ENCODE measurements at places on chromosomes 6 and 20.

DNA sequence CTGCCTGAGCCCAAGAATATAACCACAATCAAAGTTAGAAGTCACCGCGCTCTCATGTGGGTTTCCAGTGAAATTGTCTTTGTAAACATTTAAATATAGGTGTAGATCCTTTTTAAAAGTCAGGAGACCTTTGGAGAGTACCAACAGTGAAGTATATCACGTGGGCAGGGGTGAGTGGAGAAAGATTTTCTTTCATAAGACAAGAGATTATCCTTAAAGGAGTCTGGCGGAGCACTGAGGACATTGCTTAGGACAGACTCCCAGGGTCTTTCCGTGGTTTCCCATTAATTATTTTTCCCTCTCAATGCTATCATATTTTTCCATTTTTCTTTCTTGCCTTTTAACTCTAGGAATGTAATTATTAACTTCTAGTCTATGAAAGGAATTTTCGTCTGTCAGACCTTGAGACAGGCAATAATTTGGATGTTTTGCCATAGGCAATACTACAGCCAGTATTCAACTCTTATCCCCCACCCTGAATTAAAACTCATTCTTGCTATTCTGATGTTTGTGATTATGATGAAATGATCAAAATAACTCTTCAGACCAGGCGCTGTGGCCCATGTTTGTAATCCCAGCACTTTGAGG is 31.4 kb downstream of the DCBLD1 start:
- no peak for DNase-seq

DNA sequence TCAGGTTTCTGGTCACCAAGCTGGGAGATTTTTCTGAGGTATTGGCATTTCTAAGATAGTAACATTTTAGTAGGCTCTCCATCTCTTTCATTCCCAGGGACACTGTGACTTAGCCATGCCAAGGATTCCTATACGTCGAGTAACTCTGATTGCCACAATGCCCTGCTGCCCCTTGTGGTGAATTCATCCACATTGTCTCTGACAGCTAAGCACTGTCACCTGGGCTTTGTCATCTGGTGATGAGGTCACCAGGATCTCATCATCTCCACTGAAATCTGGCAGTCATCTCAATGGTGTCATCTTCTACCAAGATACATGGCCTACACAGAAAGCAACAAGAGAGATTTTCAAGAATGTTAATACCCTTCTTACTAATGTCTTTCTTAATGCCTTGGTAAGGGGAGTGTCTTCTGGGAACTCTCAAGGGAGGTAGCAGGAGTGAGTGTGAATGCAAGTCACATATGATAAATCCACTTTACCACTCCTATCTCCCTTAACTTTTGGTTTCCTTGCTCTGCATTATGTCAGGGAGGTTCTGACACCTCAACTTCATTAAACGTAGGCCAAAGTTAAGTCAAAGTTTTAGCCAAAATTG is 246.7 kb downstream of the CD109 start:
- peak; percentile 11 for DNase-seq

- no peak for DNase-seq
Observed at GRCh38 chr20:44936510-44936909, 23.7 kb downstream of the TOMM34 start.

DNA sequence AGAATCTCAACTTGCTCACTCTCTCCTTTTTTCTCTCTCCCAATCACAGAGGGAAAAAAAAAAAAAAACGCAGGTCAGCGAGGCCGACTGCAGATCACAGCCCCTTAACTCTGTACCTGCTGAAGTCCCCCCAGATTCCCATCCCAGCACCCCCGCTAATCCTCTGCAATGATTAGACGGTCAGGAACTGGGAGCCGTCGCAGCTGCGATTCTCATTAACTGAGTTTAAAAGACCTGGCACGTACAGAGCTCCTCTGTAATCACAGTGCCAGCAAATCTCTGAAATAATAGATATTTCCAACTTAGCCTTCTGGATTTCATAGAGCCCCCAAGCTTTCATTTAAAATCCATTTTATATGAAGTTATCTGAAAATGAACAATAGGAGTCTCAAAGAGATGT is 84.4 kb downstream of the ANKRD60 start:
- no peak for DNase-seq

DNA sequence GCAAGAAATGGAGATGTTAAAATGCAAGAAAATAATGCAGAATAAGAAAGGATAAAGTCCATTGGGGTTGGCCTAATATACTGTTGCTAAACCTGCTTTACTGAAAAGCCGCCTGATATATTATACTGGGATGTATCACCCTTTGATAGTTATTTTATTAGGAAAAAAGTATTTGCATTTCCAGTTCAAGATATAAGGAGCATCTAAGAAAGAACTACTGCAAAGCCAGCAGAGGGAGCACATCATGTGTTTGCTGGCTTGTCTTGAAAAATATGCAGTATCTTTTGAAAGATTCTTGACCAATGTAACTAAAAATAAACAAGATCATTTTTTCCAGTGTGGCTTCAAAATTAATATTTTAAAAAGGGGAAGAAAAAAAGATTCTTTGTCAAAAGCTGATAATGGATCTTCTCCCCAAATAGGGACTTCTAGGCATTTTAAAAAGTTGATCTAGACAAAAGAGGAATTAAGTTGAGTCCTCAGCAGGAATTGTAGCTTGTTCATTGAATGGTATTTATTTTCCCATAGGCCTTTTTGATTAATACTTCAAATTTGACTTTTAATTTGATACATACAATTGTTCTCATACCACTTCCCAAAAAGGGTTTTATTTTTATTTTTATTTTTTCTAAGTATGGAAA is 214.9 kb downstream of the ZFAND3 start:
- DNase-seq: no peak

- no peak for DNase-seq
Observed at GRCh38 chr6:134932098-134932497, 17.8 kb downstream of the ALDH8A1 start.

DNA sequence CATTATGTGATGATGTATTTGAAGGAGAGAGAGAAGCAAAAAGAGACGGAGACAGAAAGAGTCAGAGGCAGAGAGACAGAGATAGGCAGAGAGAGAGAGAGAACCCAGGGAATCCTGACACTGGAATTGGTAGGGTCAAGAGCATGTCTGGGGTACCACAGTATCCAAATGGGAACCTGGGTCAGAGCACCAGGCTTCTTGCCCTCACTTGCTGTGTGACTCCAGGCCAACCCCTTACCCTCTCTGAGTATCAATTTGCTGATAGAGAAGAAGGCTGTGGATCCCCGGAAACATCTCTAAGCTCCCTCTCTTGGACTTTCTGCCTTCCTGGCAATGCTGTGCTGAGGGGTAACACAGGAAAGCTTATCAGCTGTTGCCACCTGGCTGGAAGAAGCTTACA is 385.3 kb upstream of the SULF2 start:
- DNase-seq: no peak

- DNase-seq: no peak
Observed at GRCh38 chr6:155155787-155156447, 107.9 kb upstream of the CLDN20 start.

GRCh38 chr6:27608916-27609883 is 136.3 kb upstream of the ZNF184 start:
- DNase-seq: peak; percentile 54

- DNase-seq: no peak
Observed at GRCh38 chr6:168711666-168712300, 270.8 kb downstream of the SMOC2 start.

DNA sequence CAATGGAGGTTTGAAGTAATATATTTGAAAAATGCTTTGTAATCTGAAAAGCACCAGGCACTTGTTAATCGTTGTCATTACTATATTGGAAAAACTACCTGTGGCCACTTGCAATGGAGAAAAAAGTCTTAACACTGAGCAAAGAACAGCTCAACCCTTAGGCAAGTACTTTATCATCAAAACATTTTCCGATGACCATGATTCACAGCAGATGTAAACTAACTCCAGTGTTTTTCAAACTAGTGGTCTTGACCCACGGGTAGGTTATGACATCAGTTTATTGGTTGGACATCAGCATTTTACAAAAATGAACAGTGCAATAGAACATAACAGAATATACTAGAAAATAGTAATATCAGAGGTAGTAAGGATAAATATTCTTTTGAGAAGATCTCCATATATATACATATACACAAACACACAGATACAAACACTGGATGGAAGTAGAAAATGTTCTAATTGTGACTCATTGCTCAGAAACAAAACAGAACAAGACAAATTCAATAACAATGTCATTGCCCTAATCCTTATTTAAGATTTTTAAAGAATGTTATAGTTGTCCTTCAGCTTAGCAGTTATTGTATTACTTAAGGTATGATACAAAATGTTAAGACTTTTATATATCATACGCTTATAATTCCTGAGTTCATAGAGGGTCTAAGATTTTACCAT is 123.0 kb downstream of the PLCB1 start:
- DNase-seq: no peak

DNA sequence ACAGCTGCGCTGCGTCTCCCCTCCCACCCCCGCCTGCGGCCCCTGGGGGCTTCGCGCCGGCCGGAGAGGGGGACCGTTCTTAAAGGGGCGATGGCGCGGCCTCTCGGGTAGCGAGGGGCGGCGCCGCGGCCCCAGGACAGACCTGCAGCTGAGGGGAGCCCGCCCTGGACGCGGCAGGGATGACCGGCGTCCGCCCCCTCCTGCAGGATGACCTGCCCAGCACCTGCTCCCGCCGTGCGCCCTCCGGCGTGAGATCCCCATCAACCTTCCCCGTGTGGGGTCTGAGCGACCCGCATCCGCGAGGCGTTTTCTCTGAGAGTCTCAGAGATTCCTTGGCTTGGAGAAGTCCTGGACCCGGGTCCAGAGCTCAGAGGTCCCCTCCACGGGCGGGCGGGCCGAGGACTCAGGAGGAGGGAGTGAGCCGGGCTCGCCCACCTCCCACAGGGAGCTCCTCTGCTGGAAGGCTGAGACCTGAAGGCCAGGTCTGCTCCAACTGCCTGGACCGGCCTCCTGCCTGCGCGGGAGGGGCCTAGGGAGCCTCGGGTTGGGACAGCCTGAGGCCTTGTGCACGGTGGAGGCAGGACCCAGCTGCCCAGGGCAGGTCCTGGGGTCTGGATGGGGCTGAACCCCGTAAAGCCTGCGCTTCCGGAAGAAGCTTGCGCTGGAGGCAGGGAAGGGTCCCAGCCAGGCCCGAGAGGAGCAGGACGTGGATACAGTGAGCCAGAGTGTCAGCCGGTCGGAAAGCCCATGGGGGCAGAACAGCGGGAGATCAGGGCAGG is 532 bp upstream of the NKAIN4 start:
- DNase-seq: peak; percentile 78

- no peak for DNase-seq
Observed at GRCh38 chr20:57680131-57680716, 29.6 kb downstream of the PMEPA1 start.

DNA sequence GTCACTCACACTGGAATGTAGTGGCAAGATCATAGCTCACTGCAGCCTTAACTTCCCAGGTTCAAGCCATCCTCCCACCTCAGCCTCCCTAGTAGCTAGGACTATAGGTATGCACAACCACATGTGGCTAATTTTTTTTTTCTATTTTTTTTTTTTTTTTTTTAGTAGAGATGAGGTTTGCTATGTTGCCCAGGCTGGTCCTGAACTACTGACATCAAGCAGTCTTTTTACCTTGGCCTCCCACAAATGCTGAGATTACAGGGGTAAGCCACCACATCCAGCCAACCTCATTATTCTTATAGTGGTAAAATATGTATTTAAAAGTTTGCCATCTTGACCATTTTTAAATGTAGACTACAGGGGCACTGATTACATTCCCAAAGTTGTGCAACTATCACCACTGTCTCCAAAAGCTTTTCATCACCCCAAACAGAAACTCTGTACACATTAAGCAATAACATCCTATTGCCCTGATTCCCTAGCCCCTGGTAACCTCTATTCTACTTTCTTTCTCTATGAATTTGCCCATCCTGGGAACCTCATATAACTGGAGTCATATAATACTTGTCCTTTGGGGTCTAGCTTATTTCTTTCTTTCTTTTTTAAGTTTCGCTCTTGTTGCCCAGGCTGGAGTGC is 268.0 kb upstream of the JARID2 start:
- no peak for DNase-seq

- DNase-seq: no peak
Observed at GRCh38 chr20:43363506-43363905, 94.2 kb upstream of the SRSF6 start.

DNA sequence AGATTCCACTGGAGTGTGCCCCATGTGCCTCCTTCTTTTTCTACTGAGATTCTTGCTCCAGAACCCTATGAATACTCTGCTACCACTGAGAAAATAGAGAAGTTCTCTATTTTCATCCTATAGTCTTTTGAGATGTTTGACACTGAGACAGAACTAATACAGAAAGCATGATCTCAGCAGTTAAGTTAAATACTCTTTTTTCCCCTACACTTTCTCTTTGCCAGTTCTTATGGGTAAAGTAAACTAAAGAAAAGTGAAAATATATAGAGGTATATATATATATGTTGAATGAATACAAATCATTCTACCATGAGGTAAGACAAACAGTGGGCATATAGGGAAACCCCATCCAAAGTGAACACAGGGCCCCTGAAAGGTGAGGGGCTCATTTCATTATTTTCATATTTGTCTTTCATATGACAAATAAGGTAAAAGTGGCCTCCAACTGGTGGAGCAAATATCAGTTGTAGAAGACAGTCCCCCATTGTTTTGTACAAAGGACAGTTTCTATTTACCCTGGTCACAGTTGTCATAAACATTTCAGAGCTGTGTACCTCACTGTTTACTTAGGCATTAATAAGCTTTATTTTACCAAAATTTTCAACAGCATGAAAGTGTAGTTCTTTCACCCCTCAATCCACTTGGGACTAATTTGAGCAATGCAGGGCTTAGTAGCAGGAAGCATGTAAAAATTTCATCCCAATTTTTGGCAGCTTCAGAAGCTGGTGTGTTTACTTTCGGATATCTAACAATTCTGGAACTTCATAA is 188.3 kb upstream of the MARCKS start:
- DNase-seq: no peak

GRCh38 chr20:20561841-20562240 is 150.6 kb downstream of the RALGAPA2 start:
- DNase-seq: no peak

GRCh38 chr6:82248273-82248735 is 760 bp upstream of the IBTK start:
- DNase-seq: no peak

- DNase-seq: peak; percentile 67
Observed at GRCh38 chr20:13819885-13820645, 35.2 kb downstream of the NDUFAF5 start.

GRCh38 chr20:63102721-63103375 is 96.1 kb upstream of the BHLHE23 start:
- DNase-seq: peak; percentile 66

- no peak for DNase-seq
Observed at GRCh38 chr6:162713974-162714780, 13.4 kb downstream of the PRKN start.
